ENCODE measurements at places on chromosomes 11 and 22.

DNA sequence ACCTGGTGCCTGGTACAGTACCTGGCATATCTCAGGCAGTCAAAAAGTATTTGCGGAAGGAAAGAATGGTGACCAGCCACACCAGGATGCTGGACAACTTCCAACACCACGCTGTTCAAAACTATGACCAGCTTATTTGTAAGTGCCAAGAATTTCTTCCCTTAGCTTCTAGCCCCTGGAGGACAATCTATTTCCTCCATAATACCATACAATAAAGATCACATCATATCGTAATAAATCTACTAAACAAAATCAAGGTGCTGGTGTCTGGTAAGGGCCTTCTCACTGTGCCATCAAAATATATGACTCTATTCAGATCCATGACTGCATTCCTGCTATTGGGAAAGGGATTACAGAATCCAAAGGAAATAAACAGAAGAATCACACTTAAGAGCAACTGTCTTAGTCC lies 51.5 kb downstream of the ALG9 start:
- DNase-seq: no peak

DNA sequence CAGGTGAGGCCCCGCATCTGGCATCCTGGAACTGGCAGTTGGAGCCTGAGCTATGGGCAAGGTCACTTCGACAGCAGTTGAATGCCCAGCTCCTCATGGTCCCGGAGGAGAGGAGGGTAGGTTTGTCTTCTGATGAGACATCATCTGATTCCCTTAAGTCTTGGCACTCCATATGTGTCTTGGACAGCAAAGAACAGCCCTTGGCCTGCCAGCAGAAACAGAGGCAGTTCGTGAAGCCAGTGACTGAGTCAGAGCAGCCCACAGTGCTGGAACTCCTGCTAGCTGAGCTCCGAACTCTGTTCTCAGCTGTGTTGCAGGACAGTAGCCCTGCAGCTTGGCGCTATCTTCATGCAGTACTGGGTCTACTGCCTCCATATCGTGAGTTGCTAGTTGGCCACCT lies 1.0 kb downstream of the DNHD1 start:
- no peak for DNase-seq

DNA sequence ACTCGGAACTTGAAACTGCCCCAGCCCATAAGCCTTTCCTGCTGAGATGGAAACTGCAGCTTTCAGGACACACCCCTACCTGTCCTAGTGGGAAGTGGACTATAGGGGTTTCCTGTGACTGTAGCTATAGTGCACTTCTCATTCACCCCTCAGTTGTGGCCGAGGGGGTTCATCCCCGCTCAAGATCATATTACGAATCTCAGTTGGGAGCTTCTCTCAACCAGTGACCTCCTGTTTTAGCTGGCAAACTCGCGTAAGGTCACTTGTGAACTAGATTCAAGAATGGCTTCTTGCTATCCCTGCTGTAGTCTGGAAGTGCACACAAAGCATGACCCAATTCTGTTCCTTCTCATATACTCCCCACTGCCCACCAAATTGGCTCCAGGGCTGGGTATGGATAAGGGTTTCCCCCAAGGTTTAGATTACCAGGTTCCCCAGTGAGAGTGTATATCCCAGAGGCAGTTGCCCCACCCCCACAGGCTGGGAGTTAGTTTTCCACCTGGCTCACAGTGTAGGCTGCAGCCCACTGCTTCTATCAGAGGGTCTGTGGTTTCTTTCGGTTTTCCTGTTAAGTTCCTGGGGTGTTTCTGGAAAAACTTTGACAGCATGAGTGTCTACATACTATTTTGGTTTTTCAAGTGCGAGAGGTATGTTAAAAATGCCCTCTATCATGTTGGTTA lies 812.9 kb downstream of the JRKL start:
- DNase-seq: no peak

GRCh38 chr11:129210831-129211181 lies 18.7 kb upstream of the ARHGAP32 start:
- no peak for DNase-seq

DNA sequence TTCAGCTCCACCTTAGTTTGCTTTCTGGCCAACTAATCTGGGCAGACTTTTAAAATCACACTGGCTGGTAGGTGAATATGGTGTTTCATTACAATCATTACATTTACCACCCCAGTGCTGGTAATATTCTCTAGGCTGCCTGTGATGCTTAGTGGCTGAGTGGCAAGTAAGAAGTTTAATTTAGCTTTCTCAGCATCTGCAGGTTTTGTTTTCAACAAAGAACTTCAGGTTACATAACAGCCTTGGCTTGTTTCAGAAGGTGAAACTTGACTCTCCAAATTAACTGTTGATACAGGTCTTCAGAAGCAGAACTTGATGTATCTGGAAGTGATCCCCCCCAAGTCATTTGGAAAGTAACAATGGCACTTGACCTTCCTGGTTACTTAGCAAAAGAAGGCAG lies 423.3 kb upstream of the CCDC90B start:
- no peak for DNase-seq

- DNase-seq: no peak
Observed at GRCh38 chr11:86787656-86788055, 12.7 kb upstream of the PRSS23 start.

All from BE2C (cell line).